GOT3 (cell line): ENCODE measurements at places on chromosomes 2 and 18.

DNA sequence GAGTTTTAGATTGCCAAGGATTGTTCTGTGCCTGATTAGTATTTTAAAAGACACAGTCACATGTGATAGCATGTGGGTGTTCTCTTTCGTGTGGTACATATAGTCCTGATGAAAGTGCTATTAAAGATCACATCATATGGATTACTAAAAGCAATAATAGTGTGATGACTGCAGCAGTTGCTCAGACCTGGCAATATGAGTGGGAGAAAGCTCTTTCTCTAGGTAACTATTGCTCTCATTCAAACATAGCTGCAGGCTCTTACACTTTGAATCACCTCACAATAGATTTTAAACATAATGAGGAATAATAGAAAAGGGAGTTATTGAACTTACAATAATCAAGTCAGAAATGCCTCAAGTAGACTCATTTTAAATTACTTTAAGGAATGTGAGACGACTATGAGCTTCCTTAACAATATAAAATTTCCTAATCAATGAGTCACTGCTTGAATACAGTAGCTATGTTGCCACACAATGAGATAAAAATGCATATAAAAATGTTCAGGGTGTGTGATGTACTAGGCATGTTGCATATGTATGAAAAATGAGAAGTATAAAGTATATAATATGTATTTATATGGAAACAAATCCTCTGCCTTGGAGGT, 452.1 kb downstream of the TMX3 start:
- DNase-seq: no peak

GRCh38 chr2:233934524-233934923, 17.4 kb downstream of the TRPM8 start:
- no peak for DNase-seq

GRCh38 chr18:40041951-40042350, 1913.1 kb upstream of the PIK3C3 start:
- no peak for DNase-seq

- DNase-seq: no peak
Observed at GRCh38 chr2:37718515-37719161, 47.2 kb upstream of the CDC42EP3 start.

DNA sequence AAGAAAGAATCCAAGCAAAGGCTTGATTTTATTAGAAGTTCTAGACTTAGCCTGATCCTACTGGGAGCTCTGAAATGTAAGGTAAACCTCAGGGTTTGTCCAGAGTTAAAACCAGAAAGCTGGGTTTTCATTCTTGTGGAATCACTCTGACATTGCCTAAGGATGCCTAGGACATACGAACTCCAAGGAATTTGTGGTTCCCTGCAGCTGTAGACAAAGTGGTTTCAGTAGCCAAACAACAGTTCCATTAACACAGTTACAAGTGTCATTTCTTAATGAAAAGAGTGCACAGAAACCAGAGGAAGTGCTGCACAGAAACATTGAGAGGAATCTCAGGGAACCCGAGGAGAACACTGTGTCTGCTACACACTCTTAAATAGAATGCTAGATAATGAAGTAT, 221.4 kb upstream of the ST6GAL2 start:
- no peak for DNase-seq

GRCh38 chr2:236946871-236947270, 138.8 kb upstream of the COPS8 start:
- DNase-seq: no peak

DNA sequence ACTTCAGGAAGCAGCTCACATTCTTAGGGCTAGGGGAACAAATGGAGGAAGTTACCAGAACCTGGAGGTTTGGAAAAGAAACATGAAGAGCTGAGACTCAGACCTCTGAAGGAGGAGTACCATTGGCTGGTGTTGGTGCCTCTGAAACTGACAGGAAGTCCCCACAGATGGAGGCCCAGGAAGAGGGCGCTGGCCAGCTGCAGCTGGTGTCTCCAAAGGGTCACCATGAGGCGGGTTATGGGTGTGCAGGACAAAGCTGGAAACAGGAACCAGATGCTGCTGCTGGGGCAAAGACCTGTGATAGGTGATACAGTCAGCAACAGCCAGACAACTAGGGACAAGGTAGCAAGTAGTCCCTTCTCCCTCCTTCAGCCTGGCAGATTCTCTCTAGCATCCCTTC, 136.5 kb upstream of the SERPINE2 start:
- DNase-seq: no peak
